Cortex of kidney (tissue), 1 donor: ENCODE measurements at places on chromosomes 5 and 9.

GRCh38 chr5:126354858-126355731 lies 68.1 kb upstream of the GRAMD2B start:
- no peak for DNase-seq

GRCh38 chr5:91288118-91288916 lies 94.8 kb downstream of the ARRDC3 start:
- DNase-seq = no peak

DNA sequence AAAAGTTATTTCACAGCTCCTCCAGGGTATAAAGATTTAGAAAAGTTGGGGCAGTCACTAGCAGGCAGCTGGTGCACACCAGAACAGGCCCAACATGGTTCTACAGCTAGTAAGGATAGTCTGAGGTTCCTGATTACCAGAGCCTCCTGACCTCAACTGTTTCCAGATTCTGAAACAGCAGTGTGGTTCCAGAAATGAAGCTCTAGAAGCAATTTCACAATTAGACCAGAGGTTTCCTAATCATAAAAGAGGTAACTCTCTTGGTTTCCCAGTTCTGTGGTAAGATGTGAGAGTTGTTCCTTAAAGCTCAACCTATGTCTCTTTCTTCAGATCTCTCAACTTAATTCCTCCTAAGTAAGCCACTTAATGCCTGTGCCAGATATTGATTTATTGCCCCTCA lies 11.9 kb downstream of the AGTPBP1 start:
- DNase-seq = no peak

- no peak for DNase-seq
Measured at GRCh38 chr5:148352696-148353095, 17.3 kb downstream of the SPINK9 start.

- no peak for DNase-seq
Measured at GRCh38 chr9:94864862-94865509, 138.5 kb downstream of the AOPEP start.

DNA sequence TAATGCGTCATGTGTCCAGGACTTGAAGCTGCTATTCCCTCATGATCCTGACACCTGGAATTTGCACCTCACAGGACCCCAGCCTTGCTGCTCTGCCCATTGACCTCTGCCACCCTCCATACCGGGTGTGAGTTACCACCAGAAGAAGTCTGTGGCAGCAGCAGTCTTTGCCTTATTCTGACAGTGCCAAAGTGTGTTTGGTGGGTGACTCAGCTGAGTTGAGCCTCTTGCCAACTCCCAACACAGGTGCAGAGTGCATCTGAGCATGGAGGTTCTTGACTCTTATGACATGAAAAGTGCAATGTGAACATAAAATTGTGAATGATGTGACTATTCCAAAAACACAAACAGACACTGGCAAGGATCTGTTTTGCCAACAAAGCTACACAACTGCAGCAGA lies 1166.5 kb upstream of the CDH18 start:
- no peak for DNase-seq

DNA sequence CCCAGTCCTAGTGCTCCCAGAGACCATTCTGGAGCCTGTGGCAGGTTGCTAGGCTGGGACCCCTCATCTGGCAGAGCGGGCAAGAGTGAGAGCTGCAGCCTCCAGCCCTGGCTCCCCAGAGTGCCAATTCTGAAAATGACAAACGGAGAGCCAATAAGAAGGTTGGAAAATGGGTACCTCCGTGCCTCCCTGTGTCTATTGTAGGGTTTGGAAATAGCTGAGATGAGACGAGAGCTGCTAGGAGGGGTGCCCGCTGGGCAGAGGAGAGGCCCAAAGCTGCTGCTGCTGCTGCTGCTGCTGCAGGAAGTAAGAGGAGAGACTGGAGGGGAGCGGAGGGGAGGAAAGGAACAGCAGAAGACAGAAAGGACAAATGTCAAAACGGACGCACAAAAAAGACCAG lies 36.0 kb upstream of the FUBP3 start:
- DNase-seq = no peak

DNA sequence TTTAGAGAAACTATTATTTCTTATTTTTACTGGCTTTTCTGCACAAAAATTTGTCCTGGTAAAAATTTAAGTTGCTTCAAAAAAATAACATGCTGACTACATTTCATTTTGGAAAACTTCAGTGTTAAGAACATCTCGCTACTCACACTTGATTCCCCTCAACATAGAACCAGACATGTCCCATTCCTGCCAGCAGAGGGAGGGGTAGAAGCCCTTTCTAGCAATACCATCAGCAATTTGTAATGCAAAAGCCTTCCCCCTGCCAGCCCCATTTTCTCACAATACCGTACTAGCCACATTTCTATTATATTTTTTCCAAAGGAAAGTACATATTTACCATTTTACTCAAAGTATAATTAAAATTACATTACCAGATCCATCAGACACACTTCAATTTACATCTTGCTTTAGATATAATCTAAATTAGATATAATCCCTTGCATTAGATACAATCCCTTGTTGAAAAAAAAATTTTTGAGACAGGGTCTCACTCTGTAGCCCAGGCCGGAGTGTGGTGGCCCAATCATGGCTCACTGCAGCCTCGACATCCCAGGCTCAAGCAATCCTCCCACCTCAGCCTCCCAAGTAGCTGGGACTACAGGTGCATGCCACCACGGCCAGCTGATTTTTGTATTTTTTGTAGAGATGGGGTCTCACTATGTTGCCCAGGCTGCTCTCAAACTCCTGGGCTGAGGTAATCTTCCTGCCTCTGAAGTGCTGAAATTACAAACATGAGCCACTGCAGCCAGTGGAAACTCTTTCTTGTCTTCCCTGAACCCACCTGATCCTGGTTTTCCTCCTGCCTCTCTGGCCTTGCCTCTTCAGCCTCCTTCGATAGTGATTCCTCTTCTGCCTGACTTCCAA lies 39.6 kb upstream of the IDNK start:
- DNase-seq = no peak

DNA sequence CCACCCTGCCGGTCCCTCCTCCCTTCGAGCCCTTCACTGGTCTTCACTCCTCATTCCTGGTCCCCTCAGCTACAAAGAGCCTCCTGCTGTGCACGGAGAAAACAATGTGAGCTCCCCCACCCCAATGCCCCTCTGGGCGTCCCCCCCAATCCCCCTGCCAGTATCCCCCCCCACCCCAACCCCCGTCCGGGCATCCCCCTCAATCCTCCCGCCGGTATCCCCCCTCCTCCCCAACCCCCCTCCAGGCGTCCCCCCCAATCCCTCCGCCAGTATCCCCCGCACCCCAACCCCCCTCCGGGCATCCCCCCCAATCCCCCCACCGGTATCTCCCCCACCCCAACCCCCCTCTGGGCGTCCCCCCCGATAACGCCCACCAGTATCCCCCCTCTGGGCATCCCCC lies 42.8 kb downstream of the EXD3 start:
- DNase-seq = no peak

DNA sequence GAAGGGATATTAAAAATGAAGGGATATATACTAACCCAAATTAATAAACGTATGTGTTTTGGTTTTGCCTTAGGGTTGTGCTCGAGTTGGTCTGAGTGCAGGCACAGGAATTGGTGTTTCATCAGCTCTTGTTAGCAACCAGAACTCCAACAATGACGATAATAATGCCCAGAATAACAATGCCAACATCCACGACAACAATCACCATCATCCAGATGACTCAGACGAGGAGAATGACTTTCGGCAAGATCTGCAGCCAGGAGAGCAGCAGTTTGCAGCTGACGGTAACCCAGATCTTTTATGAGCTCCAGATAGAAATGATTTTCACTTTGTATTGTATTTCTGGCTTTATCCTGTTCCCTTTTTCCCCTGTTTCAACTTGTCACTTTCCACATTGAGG lies 33.2 kb downstream of the FBXO38 start:
- DNase-seq = no peak
